Type B pancreatic cell (in vitro differentiated cells): ENCODE measurements at places on chromosomes 3 and 15. TPM values are rescaled to one million over a fixed set of nuclear protein-coding genes. Genes with fewer than 3 reads are reported as not detected.

Gene TTC23
- total RNA-seq: 18.8 and 26.4 TPM in 2 replicates

Gene KBTBD13
- total RNA-seq: not detected in 2 replicates

Gene TM4SF1
- 39.4 and 82.3 TPM in 2 replicates for total RNA-seq

GRCh38 chr3:55283441-55283925, 203.6 kb downstream of the WNT5A start:
- H3K36me3 ChIP-seq: no peaks in the 10 kb centered on the region
- peaks cover 12% of the 10 kb centered on the region for H3K4me1 ChIP-seq
- no peak overlapping the region for H3K4me3 ChIP-seq
- no peak overlapping the region for H3K27ac ChIP-seq

DNA sequence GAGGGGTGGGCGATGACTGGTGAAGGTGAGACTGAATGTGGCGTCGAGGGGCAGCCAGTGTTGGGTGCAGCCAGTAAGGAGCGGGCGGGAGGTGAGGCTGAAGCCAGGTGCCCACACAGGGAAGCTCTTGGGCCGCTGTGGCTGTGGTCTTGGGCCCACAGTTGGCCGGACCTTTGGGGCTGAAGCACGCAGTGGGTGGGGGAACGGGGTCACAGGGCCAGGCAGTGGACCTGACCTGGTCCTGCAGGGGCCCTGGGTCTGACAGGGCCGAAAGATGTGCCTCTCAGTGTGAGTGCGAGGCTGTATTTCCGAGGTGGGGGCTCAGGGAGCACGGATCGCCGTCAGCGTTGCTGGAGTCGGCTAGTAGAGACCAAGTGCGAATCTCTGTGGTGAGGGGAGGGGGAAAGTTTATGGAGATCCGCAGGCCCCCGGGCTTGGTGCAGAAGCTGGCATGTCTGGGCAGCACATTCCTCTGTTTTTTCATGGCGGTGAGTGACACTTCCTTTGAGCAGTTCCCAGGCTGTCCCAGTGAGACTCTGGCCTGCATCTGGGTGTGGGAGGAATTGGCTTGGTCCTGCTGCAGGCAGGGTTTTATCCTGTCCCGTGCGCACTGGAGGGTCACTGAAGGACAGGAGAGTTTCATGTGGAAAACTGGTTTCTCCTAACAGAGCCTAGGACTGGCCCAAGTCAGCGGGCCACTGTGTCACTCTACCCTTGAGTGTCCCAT, 100.8 kb downstream of the TMEM266 start:
- no peaks in the 10 kb centered on the region for H3K27me3 ChIP-seq
- DNase-seq: no peak
- H3K36me3 ChIP-seq: no peaks in the 10 kb centered on the region

DNA sequence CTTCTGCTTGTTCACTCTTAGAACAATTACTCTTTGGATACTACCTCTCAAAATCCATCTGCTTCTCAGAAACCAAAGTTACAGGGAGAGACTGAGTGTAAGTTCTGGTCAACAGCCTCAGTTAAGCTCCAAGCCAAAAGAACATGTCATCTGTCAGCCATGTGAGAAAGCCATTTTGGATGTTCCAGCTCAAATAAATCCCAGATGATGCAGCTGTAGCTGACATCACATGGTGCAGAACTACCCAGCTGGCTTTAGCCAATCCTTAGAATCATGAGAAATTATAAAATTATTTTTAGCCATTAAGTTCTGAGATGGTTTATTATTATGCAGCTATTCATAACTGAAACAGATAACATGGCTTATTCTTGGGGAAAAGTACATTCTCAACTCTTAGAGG, 696.0 kb downstream of the ZNF385D start:
- no peak overlapping the region for H3K4me3 ChIP-seq
- no peak overlapping the region for H3K27ac ChIP-seq
- H3K27me3 ChIP-seq: no peaks in the 10 kb centered on the region
- H3K36me3 ChIP-seq: no peaks in the 10 kb centered on the region

- H3K27me3 ChIP-seq: no peaks in the 10 kb centered on the region
- H3K4me3 ChIP-seq: no peak overlapping the region
- H3K4me1 ChIP-seq: peaks cover 8% of the 10 kb centered on the region
- H3K36me3 ChIP-seq: no peaks in the 10 kb centered on the region
These were observed 72.5 kb upstream of the ADAMTS9 start for GRCh38 chr3:64760258-64760657.

GRCh38 chr15:92161039-92161670, 232.5 kb upstream of the ST8SIA2 start:
- DNase-seq: no peak
- peaks cover 13% of the 10 kb centered on the region for H3K36me3 ChIP-seq
- H3K4me3 ChIP-seq: no peak overlapping the region
- peaks cover 42% of the 10 kb centered on the region for H3K4me1 ChIP-seq

- H3K4me1 ChIP-seq: peaks cover 24% of the 10 kb centered on the region
- H3K27me3 ChIP-seq: no peaks in the 10 kb centered on the region
- H3K4me3 ChIP-seq: no peak overlapping the region
- H3K27ac ChIP-seq: no peak overlapping the region
- H3K36me3 ChIP-seq: no peaks in the 10 kb centered on the region
These were observed 218.6 kb downstream of the TBC1D2B start for GRCh38 chr15:77858792-77859490.

GRCh38 chr3:111745786-111746185, 113.3 kb upstream of the PHLDB2 start:
- no peak overlapping the region for H3K4me3 ChIP-seq
- no peaks in the 10 kb centered on the region for H3K36me3 ChIP-seq
- no peak for DNase-seq

DNA sequence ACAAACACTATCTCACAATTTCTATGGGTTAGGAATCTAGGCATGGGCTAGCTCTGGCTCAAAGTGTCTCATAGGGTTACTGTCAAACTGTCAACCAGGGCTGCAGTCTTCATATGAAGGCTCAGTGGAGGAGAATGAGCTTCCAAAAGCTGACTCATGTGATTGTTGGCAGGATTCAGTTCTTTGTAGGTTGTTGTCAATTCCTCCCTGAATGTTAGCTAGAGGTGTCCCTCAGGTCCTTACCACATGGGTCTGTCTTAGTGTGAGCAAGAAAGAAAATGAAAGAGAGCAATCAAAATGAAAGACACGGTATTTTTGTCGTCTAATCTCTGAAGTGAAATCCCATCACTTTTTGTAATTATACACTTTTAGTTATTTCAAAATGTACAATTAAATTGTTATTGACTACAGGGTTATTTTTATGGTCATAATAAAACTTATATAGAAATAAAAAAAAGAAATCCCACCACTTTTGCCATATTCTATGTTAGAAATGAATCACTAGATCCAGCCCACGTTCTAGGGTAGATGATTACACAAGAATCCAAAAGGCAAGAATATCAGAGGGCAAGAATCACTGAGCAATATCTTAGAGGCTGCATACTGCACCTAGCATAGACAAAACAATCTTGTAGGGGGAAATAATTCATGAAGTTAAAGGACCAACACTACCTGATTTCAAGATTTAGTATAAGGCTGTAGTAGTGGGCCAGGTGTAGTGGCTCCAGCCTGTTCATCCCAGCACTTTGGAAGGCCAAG, 8.4 kb downstream of the ACSBG1 start:
- no peak overlapping the region for H3K4me3 ChIP-seq
- no peaks in the 10 kb centered on the region for H3K36me3 ChIP-seq

DNA sequence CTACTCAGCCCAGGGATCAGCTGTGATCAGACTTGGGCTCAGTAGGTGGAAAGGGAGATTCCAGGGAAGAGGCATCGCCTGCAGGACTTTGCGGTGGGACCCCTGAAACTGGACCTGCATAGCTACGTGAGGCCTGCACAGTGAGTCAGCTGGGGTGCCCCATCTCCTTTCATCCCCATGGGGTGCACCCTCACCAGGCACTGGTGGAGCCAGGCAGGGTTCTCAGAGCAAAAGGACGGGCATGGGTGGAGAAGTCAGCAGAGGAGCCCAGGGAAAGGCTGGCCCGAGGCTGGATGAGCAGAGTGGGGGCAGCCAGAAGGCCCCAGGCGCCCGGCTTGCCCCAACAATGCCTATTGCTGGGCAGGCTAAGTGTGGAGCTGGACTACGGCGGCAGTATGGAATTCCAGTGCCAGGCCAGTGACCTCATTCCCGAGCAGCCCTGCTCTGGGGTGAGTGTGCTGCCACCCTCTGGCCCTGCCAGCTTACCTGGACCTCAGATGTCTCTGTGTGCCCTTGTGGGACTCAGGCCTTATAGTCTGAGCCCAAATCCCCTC, 19.7 kb downstream of the ACAA1 start:
- no peak for DNase-seq
- H3K27me3 ChIP-seq: peaks cover 6% of the 10 kb centered on the region
- H3K4me1 ChIP-seq: no peaks in the 10 kb centered on the region
- H3K36me3 ChIP-seq: no peaks in the 10 kb centered on the region

GRCh38 chr3:6260551-6261191, 600.2 kb upstream of the GRM7 start:
- no peak overlapping the region for H3K4me3 ChIP-seq
- DNase-seq: no peak
- no peaks in the 10 kb centered on the region for H3K27me3 ChIP-seq
- peaks cover 5% of the 10 kb centered on the region for H3K4me1 ChIP-seq
- no peaks in the 10 kb centered on the region for H3K36me3 ChIP-seq

DNA sequence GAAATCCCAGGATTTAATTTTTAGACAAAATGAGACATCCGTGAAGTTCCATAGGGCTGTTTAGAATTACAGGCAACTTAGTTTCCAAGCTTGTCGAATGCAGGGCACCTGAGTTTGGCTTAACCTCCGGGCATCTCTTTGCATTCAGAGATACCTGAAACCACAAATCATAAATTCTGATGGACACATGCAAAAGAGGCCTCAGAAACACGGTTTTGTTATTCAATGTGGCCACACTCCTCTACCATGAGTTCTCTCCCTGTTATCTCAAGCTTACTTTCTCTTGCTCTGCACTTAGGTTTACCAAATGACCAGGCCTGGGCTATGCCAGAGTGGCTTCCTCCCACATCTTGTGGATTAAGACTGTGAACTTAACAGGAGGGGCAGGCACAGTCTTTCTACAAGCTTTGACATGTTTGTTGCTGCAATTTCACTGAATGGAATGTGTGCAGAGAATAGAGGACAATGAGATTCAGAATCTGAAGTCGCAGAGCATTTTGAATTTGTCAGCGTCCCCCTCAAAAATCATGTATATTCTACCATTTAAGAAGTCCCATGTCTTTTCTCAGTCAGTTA, 137.7 kb downstream of the TPRG1 start:
- peaks cover 58% of the 10 kb centered on the region for H3K27me3 ChIP-seq
- peak overlapping the region; percentile 61 for H3K4me3 ChIP-seq
- no peaks in the 10 kb centered on the region for H3K36me3 ChIP-seq
- H3K4me1 ChIP-seq: peaks cover 10% of the 10 kb centered on the region

- H3K27ac ChIP-seq: no peak overlapping the region
- H3K36me3 ChIP-seq: peaks cover 5% of the 10 kb centered on the region
- no peak overlapping the region for H3K4me3 ChIP-seq
- DNase-seq: no peak
- peaks cover 13% of the 10 kb centered on the region for H3K4me1 ChIP-seq
- peaks cover 63% of the 10 kb centered on the region for H3K27me3 ChIP-seq
These were observed 4.8 kb upstream of the CCDC174 start for GRCh38 chr3:14646589-14647413.

- H3K36me3 ChIP-seq: no peaks in the 10 kb centered on the region
- no peak overlapping the region for H3K4me3 ChIP-seq
- no peaks in the 10 kb centered on the region for H3K27me3 ChIP-seq
- DNase-seq: no peak
- H3K27ac ChIP-seq: no peak overlapping the region
These were observed 160.1 kb upstream of the PDZRN3 start for GRCh38 chr3:73784686-73785392.

GRCh38 chr3:97817965-97818364, 3.8 kb upstream of the CRYBG3 start:
- no peaks in the 10 kb centered on the region for H3K36me3 ChIP-seq
- H3K27me3 ChIP-seq: peaks cover 50% of the 10 kb centered on the region
- H3K4me3 ChIP-seq: no peak overlapping the region
- H3K27ac ChIP-seq: no peak overlapping the region
- DNase-seq: no peak

DNA sequence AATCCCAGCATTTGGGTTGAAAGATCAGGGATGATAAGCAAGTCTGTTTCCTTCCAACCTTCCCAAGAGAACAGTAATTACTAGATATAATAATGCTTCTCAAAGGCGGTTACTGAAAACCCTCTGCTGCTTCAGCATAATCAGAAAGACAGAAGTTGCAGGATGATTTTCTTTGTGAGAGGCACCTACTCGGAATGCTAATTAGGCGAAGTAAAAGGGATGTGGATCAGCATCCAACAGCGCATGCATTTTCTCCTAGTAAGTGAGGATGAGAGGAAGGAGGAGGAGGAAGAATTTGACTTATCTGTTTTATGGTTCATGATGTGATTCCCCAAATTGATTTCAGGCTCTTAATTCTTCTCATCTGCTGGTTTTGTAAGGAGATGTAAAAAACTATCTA, 118.0 kb downstream of the CACNA2D3 start:
- H3K4me1 ChIP-seq: no peaks in the 10 kb centered on the region
- H3K36me3 ChIP-seq: no peaks in the 10 kb centered on the region
- peaks cover 14% of the 10 kb centered on the region for H3K27me3 ChIP-seq
- H3K4me3 ChIP-seq: no peak overlapping the region
- H3K27ac ChIP-seq: no peak overlapping the region

DNA sequence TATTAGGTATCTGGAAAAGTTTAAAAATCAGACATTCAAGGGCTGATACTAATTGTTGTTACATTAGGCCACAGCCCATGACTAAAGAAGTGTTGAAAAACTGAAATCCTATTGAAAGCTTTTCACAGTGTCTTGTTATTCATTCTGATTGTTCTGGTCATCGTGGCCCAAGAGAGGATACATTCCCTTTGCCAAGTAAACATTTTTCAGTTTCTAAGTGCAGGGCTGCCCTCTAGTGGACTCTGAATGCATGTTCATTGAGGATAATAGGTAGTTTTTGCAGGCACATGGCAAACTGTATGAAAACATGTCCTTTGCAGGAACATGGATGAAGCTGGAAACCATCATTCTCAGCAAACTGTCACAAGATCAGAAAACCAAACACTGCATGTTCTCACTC, 181.1 kb downstream of the MYRIP start:
- H3K27me3 ChIP-seq: peaks cover 18% of the 10 kb centered on the region
- no peaks in the 10 kb centered on the region for H3K4me1 ChIP-seq
- H3K4me3 ChIP-seq: no peak overlapping the region
- H3K36me3 ChIP-seq: no peaks in the 10 kb centered on the region
